ENCODE measurements at places on chromosomes 16 and 17.

DNA sequence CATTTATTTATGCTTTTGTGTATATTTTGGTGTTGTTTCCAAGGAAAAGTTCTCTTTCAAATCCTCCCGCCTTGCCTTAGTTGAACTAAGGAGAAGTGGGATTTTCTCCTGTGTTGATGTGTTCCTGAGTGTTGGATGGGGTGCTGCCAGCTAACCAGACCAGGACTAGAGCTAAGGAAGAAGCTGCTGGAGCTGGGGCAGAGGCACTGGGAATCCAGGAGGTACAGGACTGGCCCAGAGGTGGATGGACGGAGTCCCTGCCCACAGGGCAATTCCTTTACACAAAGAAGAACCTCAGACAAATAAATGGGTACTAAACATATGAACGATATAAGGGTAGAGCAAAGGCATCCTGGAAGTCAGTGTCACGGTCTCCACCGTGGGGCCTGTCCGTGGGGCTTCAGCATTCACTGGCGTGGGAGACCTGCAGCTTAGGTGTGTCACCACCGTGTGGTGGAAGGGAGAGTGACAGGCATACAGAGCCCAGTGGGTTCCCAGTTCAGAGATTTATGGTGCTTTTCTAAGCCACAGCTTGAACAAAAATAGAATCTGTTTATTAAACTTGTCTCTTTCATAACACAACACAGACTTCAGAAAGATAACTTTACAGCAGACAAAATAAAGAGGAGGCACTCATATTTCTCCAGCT, 270.7 kb downstream of the NTN1 start:
- DNase-seq: no peak

- peak; percentile 86 for DNase-seq
Measured at GRCh38 chr17:40341808-40342503, 22.6 kb downstream of the GJD3 start.

DNA sequence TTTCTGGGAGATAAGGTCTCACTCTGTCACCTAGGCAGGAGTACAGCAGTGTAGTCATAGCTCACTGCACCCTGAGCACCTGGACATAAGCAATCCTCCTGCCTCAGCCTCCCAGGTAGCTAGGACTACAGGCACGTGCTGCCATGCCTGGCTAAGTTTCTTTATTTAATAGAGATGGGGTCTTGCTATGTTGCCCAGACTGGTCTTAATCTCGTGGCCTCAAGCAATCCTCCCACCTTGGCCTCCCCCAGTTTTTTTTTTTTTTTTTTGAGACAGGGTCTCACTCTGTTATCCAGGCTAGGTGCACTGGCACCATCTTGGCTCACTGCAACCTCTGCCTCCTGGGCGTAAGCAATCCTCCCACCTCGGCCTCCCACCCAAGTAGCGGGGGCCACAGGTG, 21.1 kb downstream of the DDX19B start:
- no peak for DNase-seq

- DNase-seq: no peak
Measured at GRCh38 chr16:57518520-57518919, 17.9 kb downstream of the CCDC102A start.

GRCh38 chr17:488993-489757, 136.6 kb upstream of the RPH3AL start:
- DNase-seq: peak; percentile 27

- no peak for DNase-seq
Measured at GRCh38 chr16:17259751-17260270, 210.9 kb downstream of the XYLT1 start.

DNA sequence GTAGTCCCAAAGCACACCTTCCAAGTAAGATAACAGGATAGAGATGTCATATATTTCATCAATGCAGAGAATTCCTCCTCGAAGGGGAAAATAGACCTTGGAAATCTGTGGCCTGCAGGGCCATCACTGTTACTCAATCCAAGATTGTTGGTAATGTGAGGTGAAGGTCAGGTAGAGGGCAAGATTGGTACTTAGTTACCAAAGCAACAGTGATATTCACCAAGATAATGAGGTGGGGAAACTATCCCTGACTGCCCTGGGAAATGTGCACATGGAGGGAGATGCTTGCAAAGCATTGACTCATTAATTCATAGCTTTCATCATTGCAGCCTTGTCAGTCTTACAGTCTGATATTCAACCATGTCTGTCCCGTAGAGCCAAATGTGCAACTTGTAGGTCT, 234.1 kb upstream of the MON1B start:
- no peak for DNase-seq

DNA sequence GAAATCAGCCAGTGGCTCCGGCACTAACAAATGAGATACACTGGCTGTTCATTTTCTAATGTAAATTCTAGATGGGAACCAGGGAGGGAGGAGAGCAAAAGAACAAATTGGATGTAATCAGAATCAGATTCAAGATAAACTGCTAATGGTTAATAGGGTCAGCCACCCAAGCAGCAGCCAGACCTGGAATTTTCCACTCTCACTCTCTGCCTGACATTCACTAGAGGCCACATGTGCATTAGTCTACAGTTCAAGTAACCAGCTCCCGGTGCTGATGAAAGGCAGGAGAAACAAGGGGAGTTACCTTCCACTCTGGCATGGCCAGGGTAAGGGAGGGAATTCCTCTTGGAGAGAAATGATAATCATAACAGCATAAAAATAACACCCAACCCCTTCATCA, 597.7 kb downstream of the TOX3 start:
- no peak for DNase-seq

GRCh38 chr16:69497876-69498596, 67.7 kb upstream of the NFAT5 start:
- no peak for DNase-seq

GRCh38 chr16:20920799-20921198, 20.2 kb downstream of the LYRM1 start:
- DNase-seq: no peak
